ENCODE measurements at places on chromosomes 6 and 20. TPM values are rescaled to one million over a fixed set of nuclear protein-coding genes. Genes with fewer than 3 reads are reported as not detected.

MPC1 gene
- total RNA-seq = 28.7 TPM

TINAG gene
- not detected for total RNA-seq

ZBTB9 gene
- 25.1 TPM for total RNA-seq

ZNF343 gene
- 11.3 TPM for total RNA-seq

SIGLEC1 gene
- not detected for total RNA-seq

TSHZ2 gene
- total RNA-seq = not detected

CD109 gene
- 2.6 TPM for total RNA-seq

CTCFL gene
- 0.03 TPM for total RNA-seq

DNA sequence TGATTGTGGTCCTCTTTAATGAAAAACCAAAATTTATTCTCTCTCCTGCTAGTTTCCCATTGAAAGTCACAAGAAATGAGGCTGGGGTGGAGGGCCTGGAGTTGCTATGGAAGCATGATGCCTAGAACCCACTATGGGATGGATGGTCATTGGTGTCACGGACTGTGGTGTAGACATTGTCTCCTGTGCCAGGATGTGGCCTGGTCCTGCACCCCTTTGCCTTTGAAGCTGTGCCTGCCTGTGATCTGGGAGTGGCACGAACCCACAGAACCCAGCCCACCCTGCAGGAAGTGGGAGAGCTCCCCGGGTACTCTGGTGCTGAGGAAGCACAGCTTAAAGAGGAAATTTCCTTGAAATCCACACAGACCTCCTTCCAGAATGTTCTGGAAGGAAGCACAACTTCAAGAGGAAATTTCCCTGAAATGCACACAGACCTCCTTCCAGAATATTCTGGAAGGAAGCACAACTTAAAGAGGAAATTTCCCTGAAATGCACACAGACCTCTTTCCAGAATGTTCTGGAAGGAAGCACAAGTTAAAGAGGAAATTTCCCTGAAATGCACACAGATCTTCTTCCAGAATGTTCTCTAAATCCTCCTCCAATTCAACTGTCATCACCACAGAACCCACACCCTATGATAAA, 105.6 kb downstream of the CDH26 start:
- no peak for DNase-seq

- no peak for DNase-seq
These were observed 6.3 kb upstream of the UTRN start for GRCh38 chr6:144278659-144279314.

DNA sequence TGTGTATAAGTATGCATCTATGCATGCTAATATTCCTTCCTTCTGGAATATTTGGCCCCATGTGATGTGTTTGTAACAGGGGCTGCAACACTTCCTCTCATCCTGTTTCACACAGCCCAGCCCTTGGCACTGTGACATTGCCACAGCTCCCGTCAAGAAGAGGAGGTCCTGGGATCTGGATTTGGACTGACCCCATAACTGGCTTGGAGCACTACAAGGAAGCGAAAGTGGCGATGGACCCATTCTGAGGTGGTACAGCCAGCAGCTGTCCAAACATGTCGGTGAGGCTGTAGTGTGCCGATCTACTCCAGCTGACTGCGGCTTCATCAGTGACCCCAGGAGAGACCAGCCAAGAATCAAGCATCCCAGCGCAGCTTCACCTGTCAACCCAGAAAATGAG, 18.2 kb downstream of the SYNDIG1 start:
- DNase-seq = no peak

DNA sequence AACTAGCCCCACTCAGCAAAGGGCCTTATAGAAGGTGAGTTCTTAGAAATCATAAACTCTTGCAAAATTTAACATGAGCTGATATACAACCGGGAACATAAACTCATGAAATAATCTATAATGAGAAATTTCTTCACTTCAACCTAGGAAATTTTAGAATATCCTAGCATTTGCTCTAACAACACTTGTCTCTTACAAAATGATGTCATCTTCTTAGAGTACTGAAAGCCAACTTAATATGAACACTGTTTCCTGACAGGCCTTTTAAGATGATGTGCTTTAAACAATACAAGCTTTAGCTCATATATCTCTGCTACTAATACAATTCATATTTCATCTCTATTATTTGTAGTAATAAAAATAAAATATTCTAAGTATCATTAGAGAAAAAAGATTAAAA, 932 bp downstream of the PACRG start:
- DNase-seq = no peak

DNA sequence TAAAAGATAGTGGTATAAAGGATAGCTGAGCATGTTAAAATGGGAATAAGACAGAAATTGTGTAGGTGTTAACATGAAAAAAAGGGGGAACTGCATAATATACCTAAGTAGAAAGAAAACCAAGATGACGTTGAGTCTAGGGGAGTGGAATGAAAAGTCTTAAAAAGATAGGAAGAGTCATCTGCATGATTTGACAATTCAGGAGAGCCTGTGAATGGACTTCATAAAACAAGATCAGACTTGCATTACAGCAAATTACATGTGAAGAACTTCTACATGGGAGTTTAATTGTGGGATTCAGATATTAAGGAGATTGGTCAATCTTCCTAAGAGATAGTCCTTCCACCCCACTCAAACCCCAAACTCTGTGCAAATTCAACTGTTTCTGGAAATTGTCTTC, 85.5 kb downstream of the WASF1 start:
- no peak for DNase-seq

GRCh38 chr6:165751486-165751885, 88.4 kb upstream of the PDE10A start:
- no peak for DNase-seq

- DNase-seq = no peak
These were observed 11.8 kb upstream of the SNPH start for GRCh38 chr20:1254254-1254653.

DNA sequence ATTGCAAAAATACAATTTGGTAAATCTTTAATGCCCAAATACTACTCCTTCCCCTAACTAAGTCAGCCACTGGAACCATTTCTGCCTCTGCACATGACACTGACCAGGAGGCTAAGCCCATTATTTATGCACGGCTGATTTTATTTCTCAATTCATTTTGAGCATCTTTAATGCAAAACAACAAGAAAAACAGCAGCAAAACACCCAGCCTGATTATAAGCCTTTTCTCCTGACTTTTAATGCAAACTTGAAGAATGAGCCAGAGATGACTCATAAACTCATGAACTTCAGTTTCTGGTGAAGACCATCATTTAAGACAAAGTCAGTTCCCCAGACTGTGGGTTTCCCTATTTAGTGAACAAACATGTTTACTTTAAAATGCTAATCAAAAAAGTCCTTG, 51.6 kb downstream of the CYP24A1 start:
- DNase-seq = no peak

GRCh38 chr6:28254121-28254519, 2.1 kb upstream of the ZKSCAN4 start:
- no peak for DNase-seq

DNA sequence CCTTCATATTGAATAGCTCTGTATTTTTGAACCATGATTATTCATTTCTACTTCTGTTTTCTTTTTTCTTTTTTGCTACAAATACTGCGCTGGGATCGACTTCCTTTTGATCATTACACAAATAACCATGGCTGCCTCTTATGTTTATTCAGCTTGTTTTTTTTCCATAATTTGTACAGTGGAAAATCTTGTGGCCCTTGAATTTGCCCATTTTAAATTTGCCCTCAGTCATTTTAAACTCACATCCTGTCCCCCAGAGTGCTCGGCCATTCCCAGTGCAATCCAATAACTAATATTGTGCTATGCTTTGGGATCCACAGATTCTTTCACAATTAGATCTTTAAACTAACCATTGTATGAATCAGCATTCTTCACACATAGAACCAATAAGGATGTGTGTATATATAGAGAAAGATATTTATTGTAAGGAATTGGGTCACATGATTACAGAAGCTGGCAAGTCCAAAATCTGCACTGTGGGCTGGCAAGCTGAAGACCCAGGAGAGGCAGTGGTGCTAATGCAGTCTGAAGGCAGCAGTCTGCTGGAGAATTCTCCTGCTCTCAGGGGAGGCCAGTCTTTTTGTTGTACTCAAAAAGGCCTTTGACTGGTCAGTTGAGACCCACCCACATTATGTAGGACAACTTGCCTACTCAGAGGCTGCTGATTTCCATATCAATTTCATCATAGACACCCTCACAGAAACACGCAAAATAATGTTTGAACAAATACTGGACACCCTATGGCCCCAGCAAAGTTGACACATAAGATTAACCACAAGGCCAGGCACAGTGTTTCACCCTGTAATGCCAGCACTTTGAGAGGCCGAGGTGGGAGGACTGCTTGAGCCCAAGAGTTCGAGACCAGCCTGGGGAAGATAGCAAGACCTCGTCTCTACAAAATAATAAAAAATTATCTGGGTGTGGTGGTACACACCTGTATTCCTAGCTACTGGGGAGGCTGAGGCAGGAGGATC, 147.1 kb downstream of the MTHFD1L start:
- DNase-seq = no peak

DNA sequence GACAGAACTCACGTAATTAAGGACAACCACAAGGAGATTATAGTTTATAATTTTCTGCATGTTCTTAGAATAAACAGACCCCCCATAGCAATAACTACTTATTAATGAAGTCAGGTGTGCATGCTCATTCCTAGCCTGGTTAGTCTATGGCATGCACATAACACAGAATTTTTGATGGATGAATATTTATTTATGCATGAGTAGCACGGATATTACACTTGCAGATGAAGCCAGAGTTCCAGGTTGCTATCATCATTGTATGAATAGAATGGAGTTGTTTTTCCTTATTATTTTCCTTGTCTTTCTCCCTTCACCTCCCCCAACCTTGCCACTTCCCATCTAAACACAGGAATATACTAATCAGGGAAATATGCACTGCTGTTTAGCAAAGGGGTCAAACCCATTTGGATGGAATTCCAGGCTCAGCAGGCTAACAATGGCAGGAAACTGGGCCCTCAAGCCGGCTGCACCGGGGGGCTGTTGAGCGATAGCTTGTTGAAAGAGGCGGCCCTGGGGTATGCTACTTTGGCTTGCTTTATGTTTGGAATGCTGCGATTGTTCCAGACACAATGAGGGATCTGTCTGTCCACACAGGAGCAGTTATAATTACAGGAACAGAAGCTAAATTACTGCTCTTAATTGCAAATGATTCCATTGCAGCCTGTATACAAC, 112.6 kb downstream of the TMEM170B start:
- DNase-seq = peak; percentile 14

DNA sequence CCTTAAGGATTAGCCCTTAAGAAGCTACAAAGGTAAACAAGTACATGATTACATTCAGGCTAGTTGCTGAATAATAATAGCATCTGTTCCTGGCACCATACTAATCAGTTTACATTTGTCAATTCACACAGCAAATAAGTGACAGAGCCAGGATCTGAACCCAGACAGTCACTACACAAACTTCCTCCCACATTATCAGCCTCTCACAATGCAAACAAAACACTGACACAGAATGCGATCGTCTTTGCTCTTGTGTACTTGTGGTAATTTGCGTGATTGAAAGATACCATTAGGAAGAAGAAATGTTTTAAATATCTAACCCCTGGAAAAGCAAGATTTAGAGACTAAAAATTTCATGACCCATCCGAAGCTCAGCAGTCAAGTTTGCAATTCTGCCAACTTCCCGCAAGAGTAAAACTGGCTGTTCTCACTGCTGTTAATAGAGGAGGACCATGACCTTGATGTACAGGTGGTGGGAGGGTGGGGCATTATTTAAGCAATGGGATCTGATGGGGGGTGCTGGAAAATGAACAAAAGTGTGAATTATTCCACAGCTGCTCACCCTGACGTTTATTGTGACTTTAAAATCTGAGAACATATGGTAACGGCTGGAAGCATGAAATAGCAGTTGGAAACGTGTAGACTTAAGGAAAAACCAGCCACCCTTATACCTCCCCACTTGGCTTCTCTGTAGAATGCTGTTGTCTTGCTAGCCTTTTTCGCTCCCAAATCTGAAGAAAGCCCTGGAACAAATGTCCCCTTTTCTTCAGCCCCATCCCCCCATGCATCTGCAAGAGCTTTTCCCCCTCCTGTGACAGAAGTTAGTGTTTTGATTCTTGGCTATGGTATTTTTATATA, 95.3 kb upstream of the ARMC2 start:
- DNase-seq = peak; percentile 44

GRCh38 chr20:15814360-15814759, 758.9 kb downstream of the KIF16B start:
- no peak for DNase-seq

DNA sequence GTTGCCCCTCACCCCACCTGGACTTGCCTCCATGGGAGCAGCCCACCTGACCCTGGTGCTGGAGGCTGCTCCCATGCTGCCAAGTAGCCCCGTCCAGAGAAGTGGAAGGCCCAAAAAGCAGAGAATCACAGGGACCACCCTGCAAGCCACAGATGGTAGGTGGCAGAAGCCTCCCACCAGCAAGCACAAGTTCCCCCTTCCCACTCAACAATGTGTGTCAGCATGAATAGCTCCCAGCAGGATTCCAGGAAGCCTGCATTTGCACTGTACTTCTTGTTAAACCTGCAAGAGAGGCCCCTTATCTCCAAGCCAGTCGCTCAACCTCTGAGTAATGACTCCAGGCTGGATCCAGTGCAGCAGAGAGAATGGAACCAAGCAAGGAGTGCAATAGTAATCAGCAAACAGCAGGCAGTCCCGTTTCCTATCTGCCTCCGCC, 180.8 kb upstream of the CST7 start:
- DNase-seq = no peak

DNA sequence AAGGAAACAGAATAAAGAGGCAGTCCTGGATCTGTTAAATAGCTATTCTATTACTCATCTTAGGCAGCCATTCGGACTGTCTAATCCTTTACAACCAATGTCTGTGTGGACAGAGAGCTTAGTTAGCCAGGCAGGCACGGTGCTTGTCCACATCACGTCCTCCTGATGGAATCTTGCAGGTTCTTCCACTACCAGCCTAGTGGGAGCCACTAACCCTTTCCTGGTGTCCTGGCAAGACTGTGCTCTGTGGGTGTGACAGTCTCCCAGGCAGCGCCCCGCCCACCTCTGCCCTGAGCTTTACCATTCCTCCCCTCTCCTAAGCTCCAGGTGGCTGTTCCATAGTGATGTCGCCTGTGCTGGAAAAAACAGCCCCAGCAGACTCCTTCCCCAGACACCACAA, 78.3 kb upstream of the CLDN20 start:
- DNase-seq = no peak

GRCh38 chr6:52317841-52318581, 33.5 kb upstream of the MCM3 start:
- DNase-seq = no peak

DNA sequence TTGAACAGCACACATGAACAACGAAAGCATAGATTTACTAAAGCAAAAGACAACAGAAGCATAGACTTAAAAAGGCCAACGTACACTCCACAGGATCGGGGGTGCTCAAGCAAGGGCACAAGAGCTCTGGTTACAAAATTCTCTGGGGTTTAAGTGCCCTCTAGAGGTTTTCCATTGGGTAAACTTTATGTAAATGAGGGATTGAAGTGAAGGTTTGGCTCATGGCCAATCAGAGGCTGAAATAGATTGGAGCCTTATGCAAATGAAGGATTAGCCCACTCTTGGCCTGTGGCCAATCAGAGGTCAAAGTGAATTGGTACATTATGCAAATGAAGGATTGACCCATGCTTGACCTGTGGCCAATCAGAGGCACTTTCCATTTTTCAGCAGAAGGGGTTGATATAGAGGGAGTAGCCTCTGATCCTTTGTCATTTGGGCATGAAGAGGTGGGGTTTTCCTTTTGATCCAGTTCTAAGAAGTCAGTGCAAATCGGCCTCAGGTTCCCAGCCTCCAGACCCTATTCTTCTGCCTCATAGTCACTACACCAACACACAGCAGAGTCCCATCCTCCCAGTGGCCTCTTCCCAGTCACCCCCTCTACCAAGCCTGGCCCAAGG, 244.9 kb downstream of the THBS2 start:
- peak; percentile 6 for DNase-seq

GRCh38 chr20:41320976-41321375, 3.4 kb upstream of the ZHX3 start:
- DNase-seq = no peak

All from G401 (cell line).